ENCODE measurements at places on chromosomes 2 and 18.

DNA sequence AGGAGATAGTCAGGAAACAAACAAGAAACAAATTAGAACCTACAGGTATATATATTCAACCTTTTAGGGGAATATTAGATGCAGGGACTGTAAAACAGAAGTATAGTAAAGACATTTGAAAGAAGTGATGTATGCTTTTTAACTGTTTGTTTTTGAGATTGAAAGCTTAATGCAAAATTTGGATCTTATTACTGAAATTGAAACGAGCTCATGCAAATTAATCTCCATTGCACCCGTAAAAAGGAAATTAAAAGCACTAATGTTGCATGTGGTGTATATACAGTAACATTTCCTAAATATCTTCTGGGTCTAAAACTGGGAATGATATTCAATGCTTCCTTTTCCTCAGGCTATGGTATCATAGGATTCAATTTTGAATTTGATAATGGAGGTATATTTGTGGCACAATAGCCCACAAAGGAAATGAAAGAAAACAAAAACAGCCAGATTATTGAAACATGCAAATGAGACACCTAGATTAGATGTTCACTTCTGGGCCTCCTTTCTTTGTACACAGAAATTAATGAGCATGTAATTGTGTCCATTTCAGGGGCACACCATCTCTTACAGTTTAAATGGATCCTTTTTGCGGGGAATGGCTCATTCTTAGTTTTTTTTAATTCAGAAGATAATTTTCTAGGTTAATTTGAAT, 1.6 kb upstream of the ELOA2 start:
- no peak for DNase-seq

DNA sequence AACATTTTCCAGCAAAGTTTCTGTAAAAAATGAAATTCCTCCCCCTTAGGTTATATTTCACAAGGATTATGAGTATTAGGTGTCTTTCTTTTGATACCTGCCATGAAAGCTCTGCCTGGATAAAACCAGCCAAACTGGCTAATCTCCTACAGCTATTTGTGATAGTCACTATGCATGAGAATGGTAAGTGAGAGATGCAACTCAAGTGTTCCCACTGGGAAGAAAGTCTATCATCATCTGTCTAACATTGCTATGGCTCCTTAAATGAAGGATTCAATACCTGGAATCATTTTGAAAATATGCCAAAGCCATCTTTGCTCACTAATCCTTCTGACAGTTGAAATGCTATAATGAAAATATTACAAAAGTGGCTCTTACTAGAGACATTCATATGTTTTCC, 339.9 kb upstream of the LRRTM4 start:
- DNase-seq = no peak

DNA sequence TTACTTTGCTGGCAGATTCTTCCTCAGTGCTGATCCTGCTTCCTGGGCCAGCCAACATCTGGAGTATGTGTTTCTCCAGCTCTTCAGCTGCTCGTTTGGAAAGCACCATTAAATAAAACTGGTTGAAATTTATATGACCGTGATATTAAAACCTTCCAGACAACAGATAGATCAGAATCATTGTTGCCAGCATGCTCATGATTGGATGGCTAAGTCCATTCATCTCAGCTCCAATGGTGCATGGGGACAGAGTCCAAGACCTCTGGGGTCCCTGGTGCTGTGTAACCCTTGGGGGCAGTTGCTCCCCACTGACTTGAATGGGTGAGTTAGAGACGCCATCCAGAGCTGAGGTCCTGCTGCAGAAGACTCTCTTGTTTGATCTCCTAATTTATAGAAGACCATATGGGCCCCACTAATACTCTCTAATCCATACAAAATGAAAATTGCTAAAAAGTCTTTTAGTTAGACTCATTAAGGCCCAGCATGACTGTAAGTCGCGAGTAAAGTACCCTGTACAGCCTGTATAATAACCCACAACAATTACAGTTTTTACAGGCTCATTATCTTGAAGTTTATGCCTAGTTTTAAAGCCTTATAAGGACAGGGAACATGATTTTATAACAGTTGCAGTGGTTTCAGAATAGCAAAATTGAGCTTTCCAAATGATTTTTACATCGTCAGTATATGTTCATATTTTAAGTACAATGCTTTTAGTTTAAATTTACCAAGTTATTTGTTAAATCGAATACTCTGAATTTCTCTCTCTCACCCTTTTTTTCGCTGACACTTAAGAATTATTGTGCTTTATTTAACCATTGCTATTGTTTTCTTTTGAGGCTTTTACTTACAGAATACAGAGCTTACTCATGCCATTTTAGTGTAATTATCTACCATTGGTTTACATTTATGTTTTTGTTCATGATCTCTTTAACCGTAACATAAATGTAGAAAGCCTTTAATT, 60.0 kb downstream of the CABLES1 start:
- DNase-seq = no peak

DNA sequence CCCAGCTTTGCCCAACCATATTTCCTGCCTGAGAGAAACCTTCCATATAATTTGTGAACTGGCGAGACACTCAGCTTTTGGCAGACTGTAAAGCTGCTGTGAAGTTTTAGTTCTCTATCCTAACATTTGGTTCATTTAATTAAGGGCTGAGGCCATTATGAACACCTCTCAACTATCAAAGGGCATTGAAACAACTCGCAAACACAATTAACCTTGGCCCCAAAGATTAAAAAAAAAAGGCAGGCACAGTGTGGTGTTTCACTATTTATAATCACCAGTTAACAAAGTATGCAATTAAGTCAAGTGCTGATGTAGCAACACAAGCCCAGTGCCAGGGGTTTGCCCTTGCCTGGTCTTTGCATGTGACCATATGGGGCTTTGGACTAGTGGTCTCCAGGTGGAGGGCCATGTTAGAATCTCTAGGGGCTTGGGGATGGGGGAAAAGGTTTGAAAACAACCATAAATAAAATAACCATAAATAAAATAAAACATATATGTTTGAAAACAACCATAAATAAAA, 297.6 kb upstream of the SKOR2 start:
- no peak for DNase-seq

- peak; percentile 66 for DNase-seq
Observed at GRCh38 chr2:48189552-48190228, 283.4 kb upstream of the FBXO11 start.

- no peak for DNase-seq
Observed at GRCh38 chr18:58788971-58789875, 75.5 kb upstream of the ZNF532 start.

GRCh38 chr2:190382851-190383250, 25.3 kb upstream of the MFSD6 start:
- peak; percentile 53 for DNase-seq

GRCh38 chr2:55106148-55106547, 55.9 kb upstream of the RTN4 start:
- DNase-seq = no peak

DNA sequence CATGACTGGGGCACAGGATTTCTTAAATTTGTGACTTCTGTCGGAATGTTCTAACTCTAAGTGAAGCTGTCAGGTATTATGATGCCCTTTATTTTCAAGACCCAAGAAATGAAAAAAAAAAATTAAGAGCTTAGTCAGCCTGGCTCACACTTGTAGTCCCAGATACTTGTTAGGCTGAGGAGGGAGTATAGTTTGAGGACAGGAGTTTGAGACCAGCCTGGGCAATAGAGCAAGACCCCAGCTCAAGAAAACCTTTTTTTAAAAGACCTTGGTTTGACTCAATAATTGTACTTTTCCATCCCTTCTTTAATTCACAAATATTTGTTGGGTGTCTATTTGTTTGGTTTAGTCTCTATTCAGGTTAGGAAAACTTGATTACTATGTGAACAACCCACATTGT, 310.0 kb downstream of the STK39 start:
- DNase-seq = no peak

DNA sequence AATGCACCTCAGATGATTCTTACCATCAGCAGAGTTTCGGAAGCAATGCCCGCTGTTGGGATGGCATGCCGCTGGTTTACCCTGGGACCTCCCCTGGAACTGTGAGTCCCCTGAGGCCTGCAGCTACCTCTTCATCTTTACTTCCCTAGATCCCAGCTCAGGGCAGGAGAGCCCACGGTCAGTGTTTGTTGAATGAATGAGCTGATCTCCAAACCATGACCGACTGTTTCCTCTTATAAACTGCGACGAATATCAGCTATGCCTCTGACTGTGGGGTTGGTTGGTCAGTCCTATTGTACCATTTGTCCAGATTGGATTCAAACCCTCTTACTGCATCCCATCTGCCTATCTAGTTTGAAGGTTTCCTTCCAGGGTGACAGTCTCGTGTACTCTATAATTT, 64.4 kb downstream of the DDX1 start:
- DNase-seq = no peak

DNA sequence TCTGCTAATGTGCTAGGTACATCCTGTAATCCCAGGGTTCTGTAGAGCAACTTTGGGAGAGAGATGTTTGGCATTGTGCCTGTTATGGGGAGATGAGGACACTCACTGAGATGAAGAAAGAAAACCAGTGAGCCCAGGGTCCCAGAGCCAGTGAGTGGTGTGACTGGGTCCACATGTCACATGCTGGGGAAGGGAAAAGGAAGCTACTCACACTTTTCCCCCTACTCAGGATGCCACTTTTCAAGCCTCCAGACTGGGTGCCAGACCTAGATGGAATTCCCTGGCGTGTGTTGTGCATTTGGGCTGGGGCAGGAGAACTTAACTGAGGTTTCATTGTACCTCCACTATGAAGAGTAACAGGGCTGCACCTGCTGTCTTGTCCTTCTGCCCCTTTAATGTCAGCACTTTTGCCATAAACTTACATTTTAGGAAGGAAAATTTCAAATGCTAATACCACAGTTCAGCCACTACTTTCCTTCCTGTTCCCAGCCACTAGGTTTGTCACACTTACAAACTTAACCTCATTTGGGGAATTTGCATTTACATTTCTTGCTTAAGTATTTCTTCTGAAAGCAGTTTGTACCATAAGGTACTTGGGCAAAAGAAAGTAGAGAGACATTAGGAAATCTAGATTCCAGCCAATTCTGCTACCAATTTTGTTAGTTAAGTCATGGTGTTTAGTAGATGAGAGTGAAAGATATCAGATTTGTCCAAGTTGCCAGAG, 10.2 kb downstream of the INSIG2 start:
- DNase-seq = peak; percentile 56

DNA sequence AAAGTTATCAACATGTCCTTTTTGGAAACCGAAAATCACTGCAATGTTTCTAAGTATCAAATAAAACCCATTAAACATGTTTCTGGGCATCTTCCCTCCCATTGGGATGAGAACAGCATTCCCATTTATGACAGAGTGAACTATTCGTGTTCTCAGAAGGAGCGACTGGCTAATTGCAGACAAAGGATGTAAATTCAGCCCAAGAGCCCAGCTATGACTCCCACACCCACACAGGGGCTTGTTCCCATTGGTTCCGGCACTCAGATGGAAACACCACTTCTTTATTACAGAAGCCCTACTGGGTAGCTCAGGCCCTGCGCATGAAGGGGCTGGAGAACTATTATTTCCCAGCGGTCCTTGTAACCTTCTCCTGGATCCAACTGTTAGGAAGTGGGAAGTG, 16.6 kb upstream of the NPAS2 start:
- DNase-seq = no peak

GRCh38 chr2:207504513-207505170, 25.1 kb upstream of the CREB1 start:
- DNase-seq = no peak

DNA sequence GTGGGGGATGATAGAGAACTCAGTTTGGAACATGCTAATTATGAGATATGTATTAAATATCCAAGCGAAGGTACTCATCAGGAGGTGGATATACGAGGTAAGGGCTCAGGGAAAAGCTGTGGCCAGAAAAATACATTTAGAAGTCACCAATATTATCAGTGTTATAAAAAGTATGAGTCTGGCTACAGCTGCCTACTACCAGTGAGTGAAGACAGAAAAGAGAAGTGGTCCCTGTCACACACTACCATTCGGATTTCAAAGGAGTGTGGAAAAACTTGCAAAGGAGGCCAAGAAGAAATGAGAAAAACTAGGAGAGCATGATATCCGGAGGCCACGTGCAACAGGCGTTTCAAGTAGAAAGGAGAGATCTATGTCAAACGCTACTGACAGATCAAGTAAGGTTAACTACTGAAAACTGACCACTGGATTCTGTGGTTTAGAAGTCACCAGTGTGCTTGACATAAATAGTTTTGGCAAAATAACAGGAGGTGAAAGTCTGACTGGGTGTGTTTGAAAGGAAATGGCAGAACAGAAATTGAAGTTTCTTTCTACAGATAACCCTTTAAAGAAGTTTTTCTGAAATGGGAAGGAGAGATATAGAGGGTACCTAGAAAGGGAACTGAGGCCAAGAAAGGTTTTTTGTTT, 118.7 kb upstream of the DNMT3A start:
- DNase-seq = peak; percentile 8

- DNase-seq = no peak
Observed at GRCh38 chr18:74604774-74605173, 7.1 kb downstream of the ZNF407 start.

- DNase-seq = no peak
Observed at GRCh38 chr18:48825101-48825745, 125.5 kb downstream of the SMAD7 start.

DNA sequence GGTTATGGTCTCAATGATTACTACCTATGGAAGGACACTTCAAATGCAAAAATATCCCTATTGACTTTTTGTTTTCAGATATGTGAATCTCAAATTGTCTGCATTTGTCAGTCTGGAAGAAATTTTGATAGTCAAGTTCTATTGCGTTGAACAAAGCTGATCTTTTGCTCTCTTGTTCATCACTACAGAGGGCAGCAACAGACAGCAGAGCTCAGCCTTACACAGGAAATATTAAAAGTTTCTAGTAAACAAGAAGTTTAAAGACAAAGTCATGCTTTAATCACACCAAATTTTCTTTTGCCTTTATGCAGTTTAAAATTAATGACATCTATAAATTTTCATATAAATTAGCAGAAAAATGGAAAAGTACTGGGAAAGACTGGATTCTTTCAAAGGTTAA, 617.5 kb downstream of the NR4A2 start:
- DNase-seq = no peak

- DNase-seq = peak; percentile 89
Observed at GRCh38 chr2:218291318-218292047, 820 bp downstream of the TMBIM1 start.

- no peak for DNase-seq
Observed at GRCh38 chr18:44821924-44822323, 141.2 kb downstream of the SETBP1 start.

GRCh38 chr2:160006475-160006874, 55.9 kb downstream of the PLA2R1 start:
- DNase-seq = no peak

DNA sequence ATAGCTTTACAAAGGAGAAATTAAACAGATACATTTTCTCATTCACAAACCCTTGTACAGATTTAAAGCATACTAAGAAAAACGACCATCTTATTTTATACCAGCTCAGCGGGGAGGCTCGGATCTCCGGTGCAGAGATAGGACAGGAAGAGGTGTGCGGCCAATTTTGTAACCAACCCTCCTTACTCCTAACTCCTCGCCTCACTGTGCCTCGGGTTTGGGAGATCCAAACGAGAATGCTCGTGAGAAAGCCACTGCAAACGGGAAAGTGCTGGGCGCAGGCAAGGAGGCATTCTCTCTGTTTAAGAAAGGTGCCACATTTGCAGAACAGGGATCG, 1.2 kb downstream of the KDSR start:
- no peak for DNase-seq

- DNase-seq = no peak
Observed at GRCh38 chr2:65478498-65479135, 46.2 kb upstream of the SPRED2 start.
